ENCODE measurements at places on chromosomes 12 and 14.

DNA sequence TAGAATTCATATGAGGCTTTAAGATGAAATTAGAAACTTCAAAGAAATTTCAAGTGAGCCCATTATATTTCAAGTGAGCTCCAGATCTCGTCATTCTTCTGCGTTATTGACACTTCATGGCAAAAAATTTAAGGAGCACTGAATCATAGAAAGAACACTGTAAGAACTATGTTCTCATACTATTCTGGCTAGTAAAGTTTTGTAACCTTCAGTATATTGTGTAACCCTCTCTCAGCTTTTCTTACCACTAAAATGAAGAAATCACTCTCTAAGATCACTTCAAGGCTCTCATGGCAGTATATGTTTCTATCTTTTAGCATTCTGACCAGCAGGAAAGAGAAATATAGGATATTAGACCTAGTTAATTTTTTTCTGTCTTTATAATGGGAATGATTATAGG, 6.3 kb downstream of the GPHN start:
- no peak for DNase-seq

DNA sequence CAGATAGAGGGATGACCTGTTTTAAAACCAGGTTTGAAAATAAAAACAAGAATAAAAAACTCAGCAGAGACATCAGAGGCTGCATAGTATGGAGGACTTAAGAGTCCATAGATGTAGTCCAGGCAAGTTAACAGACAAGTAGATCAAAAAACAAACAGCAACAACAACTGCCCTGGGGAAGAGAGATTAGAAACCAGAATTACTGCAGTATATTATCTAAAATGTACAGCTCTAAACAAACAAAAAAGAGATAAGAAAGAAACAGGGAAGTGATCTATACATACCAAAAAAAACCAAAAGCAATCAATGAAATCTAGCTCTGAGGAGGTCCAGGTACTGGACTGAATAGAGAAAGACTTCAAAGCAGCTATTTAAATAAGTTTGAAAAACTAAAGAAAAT, 48.8 kb downstream of the ACSM4 start:
- DNase-seq, result no peak

DNA sequence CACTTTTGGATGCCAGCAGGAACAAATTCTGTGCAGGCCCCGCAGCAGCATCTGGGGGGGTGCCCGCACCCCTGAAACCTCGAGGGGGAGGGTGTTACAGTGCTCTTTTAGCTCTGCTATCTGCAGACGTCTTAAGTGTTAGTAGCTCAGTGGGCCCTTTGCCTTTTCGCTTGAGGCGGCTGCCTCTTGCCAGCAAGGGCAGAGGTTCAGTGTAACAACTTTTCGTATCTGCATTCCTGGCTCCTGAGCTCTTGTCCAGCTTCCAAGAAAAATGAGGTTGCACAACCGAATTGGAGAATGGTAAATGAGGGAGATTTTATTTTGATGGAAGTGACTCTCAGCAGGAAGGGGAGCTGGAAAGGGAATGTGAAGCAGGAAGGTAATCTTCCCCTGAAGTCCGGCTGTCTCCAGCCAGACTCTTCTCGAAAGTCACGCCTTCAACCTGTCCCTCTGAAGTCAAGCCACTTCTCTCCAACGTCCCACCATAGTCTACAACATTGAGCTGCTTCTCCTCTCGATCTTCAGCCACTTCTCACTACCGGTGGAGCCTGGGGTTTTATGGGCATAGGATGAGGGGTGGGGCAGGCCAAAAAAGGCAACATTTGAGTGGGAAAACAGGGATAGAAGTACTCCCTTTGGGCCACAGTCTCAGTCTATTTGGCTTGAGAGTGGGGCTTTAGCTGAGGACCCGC, 17.8 kb downstream of the TAS2R50 start:
- DNase-seq, result peak; percentile 5

GRCh38 chr12:53346491-53346890, 10.3 kb upstream of the SP7 start:
- DNase-seq, result no peak

DNA sequence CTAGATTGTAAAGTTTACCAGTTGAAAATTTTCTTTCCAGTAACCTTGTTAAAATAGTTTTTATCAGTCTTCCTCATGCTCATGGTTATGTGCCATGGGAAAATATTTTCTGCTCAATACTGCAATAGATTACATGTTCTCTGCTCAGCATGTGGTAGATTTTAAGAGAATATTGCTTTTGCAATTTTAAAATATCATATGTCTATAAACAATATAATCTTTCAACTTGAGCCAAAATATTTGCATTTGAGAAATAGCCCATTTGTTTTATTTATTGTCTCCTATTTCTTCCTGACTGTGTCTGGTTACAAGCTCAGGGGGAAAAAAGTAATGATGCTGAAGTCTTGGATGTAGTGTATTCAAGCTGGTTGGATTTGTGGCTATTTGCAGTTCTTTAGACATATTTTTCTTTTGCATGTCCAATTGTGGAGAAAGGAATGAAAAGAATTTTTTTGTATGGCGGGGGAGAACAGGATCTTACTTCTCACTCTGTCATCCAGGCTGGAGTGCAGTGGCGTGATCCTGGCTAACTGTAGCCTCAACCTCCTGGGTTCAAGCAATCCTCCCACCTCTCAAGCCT, 342.6 kb upstream of the NAV3 start:
- DNase-seq, result no peak

DNA sequence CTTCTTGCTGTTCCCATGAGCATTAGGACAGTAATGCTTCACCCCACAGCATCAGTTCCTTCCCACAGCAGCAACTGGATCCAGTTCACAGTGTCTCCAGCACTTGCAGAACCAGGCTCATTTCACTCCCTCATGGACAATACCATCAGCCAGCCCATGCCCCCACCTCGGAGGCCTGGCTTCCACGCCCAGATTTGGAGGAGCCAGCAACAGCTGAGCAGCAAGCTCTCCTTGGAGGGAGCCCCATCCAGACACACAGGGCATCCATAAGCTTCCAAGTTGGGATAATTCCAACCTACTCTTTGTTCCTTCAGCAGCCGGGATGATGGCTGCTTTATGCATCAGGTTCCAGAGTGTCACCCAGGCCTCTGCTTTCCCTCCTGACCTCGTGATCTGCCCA, 250.0 kb downstream of the GLT1D1 start:
- DNase-seq, result no peak
